ENCODE measurements at places on chromosomes 16 and 17. TPM values are rescaled to one million over a fixed set of nuclear protein-coding genes. Genes with fewer than 3 reads are reported as not detected.

DNA sequence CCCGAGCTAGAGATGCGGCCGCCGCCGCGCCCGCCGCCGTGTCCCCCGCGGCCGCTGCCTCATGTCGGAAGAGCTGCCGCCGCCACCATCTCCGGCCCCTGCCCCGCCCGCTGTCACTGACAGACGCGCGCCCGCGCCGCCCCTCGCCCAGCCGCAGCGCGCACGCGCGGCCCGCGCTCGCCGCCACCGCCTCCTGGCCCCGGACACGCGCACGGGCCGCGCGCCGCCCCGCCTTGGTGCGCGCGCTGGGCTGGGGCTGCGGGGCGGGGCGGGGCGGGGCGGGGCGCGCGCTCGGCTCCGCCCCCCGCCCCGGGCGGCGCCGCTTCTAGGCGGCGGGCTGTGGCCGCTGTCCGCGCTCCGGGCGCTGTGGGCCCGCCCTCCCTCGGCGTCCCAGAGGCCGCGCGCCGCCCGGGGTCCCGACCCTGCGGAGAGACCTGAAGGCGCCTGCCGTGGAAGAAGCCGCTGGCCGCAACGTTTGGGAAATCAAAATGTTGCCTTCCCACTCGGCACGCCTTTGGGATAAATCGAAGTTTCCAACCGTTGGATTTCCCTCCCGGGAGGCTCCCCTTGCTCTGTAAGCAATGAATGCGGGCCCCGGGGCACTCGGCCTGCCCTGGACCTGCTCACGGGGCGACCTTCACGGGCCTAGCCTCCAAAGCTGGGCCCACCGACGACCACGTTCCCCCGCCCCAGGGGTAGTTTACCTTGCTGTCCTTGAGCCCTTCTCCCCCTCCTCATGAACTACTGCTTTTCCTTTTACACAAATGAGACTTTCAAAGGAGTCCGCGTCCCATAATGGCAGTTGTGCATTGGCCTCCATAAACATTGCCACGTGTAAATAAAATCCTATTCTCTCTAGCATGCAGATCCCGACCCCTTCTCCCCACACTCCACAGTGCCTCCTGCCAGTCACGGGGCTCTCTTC is at the start of gene ADCY9:
Gene ADCY9, minus strand, starts transcription at position 118 of the 925 bp plus-strand sequence. CDS start 1,000 bp downstream, outside the sequence.
- DNase-seq: peak; percentile 86

The KRTAP4-16 gene
- total RNA-seq: not detected

DNA sequence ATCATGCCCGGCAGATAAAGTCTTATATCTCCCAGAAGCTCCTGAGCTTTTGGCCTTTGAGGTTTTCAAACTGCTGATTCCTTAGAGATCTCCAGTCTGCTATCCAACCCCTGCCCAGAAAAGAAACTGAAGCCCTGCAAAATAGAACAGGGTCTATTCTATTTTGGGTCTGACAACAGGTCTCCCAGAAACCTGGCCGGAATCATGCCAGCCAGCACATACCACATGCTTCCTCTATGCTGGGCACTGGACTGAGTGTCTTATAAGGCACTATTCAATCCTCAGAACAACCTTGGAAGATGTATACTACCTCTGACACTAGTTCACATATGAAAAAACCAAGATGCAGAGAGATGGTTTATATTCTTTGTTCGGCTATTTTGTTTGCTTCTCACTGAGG is 21.3 kb upstream of the GFOD2 start:
- DNase-seq: no peak

DNA sequence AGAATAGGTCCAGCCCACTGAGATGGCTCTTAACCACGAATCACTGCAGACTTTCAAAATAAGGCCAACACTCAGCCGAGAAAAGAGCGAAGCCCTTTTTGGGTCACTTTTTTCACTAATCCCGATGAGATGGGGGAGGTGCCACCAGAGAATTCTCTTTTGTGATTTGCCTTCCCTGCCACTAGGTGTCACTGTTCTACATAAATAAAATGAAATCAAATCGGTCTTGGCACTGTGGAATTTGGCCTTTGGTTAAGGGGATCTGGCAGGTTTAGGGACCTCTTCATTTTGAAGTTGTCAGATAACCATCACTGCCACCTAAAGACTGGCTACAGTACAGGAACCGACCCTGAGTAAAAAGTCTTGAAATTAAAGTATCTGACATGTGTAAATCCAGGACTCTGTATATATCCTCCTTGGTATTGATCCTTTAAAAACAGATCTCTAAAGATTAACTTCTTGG is 147.0 kb downstream of the HS3ST4 start:
- no peak for DNase-seq

The CALCOCO2 gene
- total RNA-seq: 99.7 TPM

The FGF11 gene
- 21.8 TPM for total RNA-seq

- no peak for DNase-seq
Observed at GRCh38 chr17:17172990-17173389, 33.1 kb downstream of the PLD6 start.

GRCh38 chr17:49101054-49101534 is 31.5 kb upstream of the B4GALNT2 start:
- DNase-seq: no peak

The KRT15 gene
- 840 TPM for total RNA-seq

DNA sequence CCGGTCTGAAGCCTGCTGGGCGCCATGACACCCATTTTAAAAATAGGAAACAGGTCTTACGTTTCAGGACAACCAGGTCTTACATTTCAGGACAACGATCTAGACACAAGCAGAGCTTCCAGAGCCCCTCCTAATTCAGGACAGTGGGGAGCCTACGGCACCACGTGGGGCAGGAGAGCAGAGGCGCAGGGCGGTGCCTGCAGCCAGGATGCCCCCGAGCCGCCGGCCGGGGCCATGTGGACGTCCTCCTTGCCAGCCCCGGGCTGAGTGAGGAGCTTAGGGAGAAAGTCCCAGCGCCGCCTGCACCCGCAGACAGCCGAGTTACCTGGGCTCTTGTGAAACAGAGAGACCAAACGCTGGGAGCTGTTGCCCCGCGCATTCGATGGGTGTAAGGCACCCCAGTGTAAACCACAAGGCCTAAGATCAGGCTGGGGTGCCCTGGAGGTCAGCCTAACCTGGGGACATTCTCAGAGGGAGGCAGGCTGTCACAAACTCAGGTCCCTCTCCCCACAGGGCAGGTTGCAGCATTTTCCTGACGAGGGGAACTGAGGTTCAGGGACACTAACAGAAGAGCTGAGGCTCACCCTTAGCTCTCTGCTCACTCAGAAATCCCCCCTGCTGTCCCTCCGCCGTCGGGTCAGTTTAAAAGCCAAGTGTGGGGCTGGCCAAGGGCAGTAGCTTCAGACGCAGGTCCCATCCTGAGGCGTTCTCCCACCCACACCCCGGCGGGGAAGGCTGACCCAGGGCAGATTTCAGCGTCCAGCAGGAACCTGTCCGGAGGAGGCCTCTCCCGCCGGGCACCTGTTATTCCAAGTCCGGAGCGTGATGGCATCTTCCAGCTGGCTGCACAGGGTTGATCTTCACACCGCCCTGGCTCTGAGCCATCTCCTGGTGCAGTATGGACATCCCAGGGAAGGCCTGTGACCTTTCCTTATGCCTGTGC is 1.8 kb upstream of the NOTUM start:
- no peak for DNase-seq

The KRTAP4-4 gene
- not detected for total RNA-seq

DNA sequence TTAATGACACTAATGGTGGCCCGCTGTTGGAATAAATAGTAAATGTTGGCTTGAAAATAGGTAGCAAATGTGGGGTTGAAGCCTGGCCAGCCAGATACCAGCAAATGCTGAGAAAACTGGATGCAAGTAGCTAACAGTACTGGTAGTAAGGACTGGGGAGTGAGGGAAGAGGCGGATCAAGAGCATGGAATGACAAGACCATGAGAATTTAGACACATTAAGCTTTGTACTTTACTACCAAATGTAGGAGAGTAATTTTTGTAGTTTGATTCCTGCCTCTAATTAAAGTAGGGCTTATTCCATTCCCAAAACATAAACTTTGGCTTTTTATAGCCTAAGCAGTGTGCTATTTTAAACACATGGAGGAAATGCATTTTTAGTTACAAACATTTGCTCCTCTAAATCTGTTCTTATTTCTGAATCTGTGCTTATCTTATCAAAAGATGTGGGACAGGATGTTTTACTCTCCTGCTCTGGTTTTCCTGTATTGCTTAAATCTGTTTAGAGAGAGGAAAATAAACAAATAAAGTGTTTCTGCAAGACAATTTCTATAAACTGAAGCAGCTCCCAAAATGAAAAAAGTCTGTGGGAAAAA is 44.1 kb downstream of the CFDP1 start:
- DNase-seq: no peak

GRCh38 chr16:5225931-5226655 is 128.5 kb upstream of the EEF2KMT start:
- DNase-seq: no peak

DNA sequence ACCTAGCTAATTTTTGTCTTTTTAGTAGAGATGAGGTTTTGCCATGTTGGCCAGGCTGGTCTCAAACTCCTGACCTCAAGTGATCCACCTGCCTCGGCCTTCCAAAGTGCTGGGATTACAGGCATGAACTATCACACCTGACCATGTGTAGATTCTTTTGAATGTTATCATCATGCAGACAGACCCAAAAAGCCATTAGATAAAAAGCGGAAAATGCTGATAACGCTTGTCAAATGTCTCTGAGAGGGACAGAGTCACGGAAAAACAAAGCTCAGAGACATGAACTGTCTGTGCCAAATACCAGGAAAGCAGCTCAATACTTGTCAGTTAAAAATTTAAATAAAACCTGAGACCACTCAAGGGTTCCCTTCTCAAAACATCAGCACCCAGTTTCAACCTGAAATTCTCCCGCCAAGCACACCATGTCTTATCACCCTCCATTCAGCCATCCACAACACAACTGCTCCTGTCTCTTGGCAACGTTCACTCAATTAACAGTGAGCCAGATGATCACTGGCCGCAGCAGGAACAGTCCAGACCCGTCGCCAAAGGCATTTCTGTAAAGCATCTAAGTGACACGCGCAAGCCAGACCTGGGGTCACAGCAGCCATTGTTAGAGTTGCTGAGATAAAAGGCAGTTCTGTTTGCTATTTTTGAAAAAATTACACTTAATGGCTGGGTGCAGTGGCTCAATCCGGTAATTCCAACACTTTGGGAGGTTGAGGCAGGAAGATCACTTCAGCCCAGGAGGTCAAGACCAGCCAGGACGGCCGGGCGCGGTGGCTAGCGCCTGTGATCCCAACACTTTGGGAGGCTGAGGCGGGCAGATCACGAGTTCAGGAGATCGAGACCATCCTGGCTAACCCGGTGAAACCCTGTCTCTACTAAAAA is 29.7 kb downstream of the FANCA start:
- no peak for DNase-seq

- no peak for DNase-seq
Observed at GRCh38 chr16:75309899-75310430, 58.5 kb upstream of the BCAR1 start.

DNA sequence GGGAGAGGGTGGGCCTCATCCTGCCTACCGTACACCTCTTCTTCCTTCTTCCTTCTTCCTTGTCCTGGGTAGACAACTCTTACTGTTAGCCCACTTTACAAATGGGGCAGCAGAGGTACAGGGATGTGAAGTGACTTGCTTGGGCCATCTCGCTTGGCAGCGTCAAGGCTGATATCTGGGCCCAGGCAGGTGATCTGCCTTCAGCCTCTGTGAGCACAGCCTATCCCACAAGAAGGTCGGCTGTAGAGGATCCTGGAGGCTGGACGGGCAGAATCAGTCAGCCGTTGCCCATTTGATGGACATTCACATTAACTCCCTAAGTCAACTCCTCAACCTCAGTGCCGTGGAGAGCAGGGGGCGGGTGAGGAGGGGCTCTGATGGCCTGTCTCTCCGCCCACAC is 317.3 kb downstream of the CPPED1 start:
- DNase-seq: no peak

The EFNB3 gene
- 11.4 TPM for total RNA-seq

The CCDC144A gene
- total RNA-seq: 0.60 TPM

The TMEM92 gene
- total RNA-seq: 1.8 TPM

The ABI3 gene
- 0.31 TPM for total RNA-seq

The BEAN1 gene
- 1.1 TPM for total RNA-seq

- DNase-seq: no peak
Observed at GRCh38 chr16:82111944-82112343, 58.1 kb downstream of the MPHOSPH6 start.

GRCh38 chr16:68605746-68606145 is 39.4 kb upstream of the CDH3 start:
- DNase-seq: no peak

DNA sequence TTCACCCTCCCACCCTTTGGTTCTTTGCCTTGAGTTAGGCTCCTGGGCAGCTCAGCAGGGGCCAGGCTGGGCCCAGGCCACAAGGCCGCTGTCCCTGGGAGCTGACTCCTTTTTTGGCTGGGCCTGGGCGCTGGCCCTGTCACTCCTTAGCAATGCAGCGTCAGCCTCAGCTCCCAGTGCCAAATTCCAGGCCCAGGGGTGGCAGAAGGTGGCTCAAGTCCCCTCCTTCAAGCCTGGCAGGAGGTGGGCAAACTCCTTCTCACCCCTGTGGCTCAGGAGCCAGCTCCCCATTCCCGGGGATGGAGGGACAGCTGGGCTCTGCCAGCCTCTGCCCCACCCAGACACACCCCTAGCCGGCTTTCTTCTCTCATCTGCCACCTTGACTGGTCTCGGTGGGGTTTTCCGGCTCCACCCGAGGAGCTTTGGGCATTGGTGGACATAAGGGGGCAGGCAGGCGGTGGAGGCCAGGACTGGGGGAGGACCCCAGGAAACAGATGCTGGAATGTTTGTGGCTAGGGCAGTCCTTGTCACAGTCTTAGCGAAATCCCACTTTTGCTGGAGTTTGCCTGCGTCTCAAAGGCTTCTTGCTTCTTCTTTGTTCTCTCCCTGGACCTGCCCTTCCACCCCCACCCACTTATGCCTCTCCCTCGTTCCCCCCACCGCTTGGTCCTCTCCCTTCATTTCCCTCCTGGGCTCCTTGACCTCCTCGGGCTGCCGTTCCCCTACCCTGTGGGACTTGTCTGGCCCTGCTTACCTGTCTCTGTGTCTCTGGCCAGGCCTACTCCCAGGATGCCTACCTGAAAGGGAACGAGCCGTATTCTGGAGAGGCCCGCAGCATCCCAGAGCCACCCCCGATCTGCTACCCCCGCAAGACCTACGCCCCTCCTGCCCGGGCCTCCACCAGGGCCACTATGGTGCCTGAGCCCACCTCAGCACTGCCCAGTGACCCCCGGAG is 37.4 kb downstream of the ARHGAP23 start:
- DNase-seq: no peak

GRCh38 chr17:82175201-82175600 is 37.4 kb downstream of the CCDC57 start:
- DNase-seq: no peak

The EIF3CL gene
- 83.1 TPM for total RNA-seq

The KCNAB3 gene
- 2.8 TPM for total RNA-seq

Measured in type B pancreatic cell (in vitro differentiated cells).